NCI-H526 (cell line): ENCODE measurements at places on chromosomes 1 and 21.

- no peak for DNase-seq
Observed at GRCh38 chr1:199774433-199775089, 252.9 kb upstream of the NR5A2 start.

DNA sequence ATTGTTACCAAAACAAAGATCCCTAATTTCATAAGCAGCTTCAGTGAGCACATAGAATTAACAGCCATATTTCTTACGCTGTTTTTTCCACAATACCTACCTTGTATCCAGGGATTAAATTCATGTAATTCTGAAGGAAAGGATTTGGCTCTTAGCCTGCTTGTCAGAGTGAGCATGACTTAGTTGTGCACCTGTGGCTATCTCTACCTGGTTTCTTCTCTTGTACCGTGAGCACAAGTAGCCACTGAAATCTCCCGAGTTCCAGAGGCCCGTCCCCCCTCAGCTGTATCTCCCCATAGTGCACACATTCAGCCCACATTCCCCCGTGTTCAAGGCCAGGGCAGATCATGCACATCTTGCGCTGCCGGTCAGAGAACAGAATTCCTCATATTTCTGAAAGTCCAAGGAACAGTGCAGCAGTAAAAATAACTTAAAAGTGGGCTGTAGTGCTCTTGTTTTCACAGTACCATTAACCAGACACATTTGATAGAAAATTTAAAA lies 2.3 kb downstream of the TENT5C start:
- no peak for DNase-seq

GRCh38 chr21:43968410-43969114 lies 43.5 kb upstream of the TRAPPC10 start:
- no peak for DNase-seq

DNA sequence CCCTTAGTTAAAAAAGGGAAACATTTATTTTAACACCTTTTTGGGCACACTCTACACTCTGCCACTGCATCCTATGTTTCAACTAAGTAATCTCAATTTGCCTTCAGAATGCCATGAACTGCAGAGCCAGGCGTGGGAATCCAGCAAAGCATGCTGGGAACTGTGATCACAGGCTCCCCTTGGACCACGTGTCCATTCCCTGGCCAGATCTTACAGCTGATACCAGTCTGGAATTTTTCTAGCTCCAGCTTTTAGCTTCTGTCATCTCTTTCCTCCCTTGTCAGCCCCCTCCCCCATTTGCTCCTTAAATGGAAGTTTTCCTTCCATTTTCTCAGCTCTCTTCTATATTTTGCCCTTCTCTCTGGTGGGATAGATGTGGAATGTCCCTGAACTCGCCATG lies 29.4 kb downstream of the RCSD1 start:
- DNase-seq, result no peak

DNA sequence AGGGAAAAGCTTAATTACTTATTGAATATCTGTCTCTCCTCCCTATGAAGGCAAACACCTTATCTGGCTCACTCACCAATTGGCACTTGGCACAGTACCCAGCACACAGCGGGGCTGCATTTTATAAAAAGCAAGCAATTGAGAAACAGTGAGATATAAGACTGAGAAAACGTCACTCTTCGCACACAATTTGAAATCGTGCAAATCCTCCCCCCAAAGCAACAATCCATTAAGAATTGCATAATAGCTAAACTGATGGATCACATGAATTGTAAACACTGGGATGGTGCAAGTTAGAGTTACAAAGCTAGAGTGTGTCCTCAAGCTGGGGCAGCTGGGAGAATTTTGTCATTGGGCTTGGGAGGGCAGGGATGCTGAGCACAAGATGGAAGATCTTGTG lies 27.1 kb downstream of the PRDX6 start:
- no peak for DNase-seq

DNA sequence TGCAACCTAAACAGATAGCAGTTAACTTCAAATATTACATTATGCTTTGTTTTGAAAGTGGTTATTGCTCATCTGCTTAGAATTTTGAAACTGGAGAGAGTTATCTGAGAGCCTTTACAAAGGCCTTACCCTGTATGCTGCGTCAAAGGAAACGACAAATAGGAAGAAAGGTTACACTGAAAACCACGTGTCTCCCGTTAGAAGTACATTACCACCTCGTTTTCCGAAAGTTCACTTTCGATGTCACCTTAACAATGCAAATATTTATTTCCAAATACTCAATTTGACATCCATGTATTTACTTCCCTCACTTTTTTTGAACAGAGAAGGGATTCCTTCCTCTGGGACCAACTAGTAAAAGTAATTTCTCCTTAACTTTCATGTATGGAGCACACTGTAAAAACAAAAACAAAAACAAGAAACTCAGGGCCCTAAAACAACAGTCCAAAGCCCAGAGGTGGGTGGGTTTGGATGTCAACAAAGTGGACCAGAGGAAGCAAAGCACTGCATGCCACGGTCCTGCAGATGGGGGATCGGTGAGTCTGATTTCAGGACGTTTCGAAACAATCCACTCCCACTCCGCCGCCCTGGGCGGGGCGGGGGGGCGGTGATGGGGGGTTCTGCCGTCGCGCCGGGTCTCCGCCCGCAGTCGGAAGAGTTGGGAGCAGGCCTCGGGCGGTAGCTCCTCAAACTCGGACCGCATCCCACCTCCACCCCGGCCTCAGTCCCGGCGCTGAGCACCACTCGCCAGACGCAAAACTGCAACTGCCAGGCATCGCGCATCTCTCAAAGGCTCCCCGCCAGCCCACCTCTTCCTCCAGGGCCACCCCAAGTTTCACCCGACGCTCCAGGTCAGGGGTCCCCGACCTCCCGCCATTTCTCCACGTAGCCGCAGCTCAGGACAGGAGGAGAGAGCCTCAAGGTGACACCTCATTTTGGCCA lies 841 bp downstream of the ADSS2 start:
- peak; percentile 34 for DNase-seq
